ENCODE measurements at places on chromosomes 1 and 21.

- no peak for DNase-seq
Measured at GRCh38 chr1:6409053-6409452, 10.7 kb downstream of the HES2 start.

GRCh38 chr1:117014209-117014608, 12.6 kb downstream of the CD101 start:
- peak; percentile 35 for DNase-seq

- DNase-seq: peak; percentile 93
Measured at GRCh38 chr1:37474046-37474696, at the start of gene ZC3H12A. Gene ZC3H12A (plus strand): TSS chr1:37474580. CDS start chr1:37475497, 917 bp downstream.

DNA sequence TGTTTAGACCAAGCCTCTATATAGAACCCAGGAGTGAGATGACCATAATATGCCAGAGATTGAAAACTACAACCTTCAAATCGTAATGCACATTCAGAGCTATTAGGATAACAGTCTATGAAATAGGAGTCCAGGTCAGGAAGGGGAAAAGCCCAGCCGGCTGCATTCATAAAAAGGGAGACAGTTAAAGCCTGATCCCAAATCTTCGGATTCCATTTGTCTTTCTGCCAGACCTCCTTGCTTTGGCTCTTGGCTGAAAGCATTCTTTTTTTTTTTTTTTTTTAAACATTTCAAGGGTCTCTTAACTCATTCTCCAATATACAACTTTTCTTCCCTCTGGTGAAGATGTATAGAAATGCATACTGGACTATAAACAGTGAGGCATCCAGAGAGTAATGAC, 81.1 kb downstream of the NTPCR start:
- no peak for DNase-seq

DNA sequence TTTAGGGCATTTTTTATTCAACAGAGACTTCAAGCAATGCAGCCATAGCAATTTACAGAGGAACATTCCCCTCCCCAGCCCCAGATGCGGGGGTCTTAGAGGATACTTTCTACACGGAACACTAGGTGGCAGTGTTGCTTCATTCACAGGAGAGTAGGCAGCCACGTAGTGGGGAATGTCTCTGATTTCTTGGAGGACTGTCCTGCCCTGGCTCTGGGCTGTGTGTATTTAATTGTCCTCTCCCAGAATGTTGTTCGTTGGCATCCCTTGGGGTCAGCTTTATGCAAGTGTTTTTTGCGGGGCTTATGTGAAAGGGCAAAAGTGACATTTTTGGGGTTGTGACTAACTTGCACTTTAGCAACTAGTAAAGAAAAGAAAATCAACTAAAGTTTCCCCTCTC, 96.9 kb downstream of the PAPPA2 start:
- peak; percentile 69 for DNase-seq

Data from RWPE1 (cell line).